Thyroid gland (tissue), 4 donors: ENCODE measurements at places on chromosomes 7 and 10. TPM values are rescaled to one million over a fixed set of nuclear protein-coding genes. Genes with fewer than 3 reads are reported as not detected.

- no peak for DNase-seq
Observed at GRCh38 chr7:13749636-13750035, 239.8 kb downstream of the ETV1 start.

- DNase-seq: no peak
Observed at GRCh38 chr10:117159390-117159789, 21.3 kb upstream of the VAX1 start.

GRCh38 chr7:157568770-157569584, 232.2 kb downstream of the DNAJB6 start:
- DNase-seq: peak; percentile 69

GRCh38 chr7:6121141-6121540, 90.0 kb downstream of the ANKRD61 start:
- DNase-seq: no peak

DNA sequence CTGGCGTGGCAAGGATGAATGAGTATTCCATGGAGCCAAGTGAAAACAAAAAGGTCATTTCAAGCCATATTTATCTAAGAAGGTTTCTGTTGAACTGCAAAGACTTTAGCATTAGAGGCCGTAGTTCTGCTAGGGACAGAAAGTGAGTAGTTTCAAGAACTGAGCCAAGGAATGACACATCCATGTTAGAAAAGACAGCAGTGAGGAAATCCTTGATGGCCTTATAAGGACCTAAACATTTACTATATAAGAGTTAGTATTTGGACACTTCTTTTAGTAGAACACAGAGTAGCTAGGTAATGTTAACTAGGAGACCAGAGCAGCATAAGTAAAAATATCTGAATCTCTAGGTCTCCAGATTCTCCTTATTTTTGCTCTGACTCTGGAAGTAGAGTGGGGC, 329.8 kb upstream of the SEMA3D start:
- no peak for DNase-seq

GRCh38 chr10:76126607-76127527, 695.4 kb downstream of the LRMDA start:
- DNase-seq: no peak

DNA sequence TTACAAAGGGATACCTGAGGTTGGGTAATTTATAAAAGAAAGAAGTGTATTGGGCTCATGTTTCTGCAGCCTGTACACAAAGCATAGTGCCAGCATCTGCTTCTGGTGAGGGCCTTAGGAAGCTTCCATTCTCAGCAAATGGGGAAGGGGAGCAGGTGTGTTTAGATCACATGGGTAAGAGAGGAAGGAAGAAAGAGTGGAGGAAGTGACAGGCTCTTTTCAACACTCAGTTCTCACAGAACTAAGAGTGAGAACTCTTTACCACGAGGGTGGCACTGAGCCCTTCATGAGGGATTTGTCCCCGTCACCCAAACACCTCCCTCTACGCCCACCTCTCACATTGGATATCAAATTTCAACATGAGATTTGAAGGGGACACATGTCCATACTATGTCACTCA, 506 bp upstream of the FAM170B start:
- no peak for DNase-seq

GRCh38 chr10:86775056-86775869, 18.8 kb downstream of the BMPR1A start:
- no peak for DNase-seq

DNA sequence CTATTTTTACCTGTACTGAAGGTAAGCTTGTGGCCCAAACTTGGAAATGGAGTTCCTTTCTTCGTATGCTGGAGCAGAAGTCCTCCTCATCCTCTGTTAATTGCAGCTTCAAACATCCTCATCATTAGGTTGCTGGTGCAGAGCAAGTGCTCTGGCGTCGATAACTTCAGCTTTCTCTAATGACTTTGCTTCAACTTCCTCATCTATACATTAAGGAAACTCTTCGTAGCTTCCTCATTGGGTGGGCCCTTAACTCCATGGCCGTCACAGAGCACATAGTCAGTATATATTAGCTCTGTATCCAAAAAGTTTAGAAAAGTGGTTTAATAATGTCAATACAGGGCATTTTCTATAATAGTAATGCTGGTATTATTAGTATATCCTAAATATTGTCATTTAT, 447.7 kb downstream of the SUGCT start:
- DNase-seq: no peak

GRCh38 chr10:3401491-3401938, 228.9 kb upstream of the PITRM1 start:
- DNase-seq: no peak

- DNase-seq: peak; percentile 83
Observed at GRCh38 chr10:121596689-121597503, 1.3 kb downstream of the FGFR2 start.

GRCh38 chr10:14555807-14556206, 218.9 kb downstream of the FAM107B start:
- no peak for DNase-seq

GRCh38 chr7:50379082-50379481, 71.1 kb downstream of the FIGNL1 start:
- no peak for DNase-seq

DNA sequence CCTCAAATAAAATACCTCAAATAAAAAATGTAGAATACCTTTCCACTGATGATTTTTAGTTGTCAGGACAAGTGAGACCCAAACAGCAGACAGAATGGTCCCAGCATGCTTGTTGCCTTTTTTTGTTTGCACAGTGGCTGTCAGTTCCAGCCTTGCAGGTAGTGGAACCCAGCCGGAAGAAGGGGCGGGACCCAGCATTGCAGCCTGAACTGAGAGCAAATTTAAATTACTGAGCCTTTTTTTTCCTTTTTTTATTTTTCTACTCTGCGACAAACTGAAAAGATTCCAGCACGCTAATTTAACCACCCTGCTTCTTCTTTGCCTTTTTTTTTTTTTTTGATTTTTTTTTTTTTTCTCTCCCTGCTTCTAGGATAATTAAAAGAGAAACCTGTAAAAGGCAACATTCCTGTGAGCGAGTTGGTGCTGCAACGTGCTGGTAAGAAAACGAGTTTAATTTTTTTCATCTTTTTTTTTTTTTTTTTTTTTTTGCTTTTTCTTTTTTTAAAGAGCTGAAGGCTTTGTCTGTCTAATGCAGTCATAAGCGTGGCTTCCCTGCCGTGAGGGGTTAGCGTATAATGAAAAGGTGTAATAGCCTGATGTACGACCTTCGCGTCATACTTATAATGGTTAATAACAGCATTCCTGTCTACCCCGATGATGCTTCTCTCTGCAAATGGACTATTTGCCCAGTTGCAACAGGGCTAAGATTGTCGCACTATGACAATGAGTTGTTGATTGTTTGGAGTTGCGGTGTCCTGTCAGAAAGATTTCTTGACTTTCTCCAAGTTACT, 555.3 kb upstream of the CELF2 start:
- no peak for DNase-seq

GRCh38 chr7:18494821-18495408, 634 bp upstream of the HDAC9 start:
- DNase-seq: peak; percentile 27

DNA sequence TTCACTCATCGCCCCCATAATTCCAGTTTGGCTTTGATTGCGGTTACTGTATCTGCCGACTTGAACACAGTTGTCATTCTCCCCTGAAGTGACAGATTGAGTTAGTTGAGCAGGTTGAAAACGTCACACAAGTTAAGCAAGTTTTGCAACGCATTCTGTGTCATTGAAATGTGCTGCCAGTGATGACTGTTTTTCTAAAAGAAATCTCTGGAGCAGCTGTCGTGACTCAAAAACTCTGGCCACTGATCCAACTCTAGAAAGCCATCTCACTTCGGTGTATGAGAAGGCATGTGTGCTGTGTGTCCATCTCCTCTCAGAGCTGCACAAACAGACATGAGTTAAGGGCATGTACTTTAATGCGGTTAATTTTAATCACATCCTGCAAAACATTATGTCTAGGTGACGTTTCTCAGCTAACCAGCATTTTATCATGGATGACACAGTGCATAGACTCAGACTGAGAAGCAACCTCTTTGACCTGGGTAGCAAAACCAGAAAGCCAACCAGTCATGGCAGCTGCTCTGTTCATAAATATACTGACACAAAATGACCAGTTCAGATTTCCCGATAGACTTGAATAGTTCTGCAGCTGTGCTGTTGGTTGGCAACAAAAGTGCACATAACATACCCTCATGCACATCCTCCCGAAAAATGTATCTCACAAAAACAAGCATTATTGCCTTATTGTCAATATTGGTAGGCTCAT, 69.3 kb downstream of the CSTF2T start:
- no peak for DNase-seq

DNA sequence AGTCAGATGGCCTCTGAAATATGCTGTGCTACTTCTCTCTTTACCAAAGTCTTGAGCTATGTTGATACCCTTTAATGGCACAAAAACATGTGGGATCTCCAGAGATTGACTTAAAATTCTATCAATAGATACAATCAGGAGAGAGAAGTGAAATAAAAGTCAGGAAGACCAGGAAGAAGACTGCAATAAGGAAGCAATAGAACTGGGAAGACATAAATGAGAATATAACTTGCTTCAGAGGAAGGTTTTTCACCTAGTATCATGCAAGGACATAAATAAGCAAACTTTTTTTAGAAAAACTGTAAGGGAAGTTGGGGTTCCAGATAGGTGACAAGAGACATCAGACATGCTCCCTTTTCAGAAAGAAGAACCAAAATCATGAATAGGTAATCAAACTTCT, 227.3 kb downstream of the XPNPEP1 start:
- DNase-seq: no peak

GRCh38 chr7:964401-965231, 10.1 kb upstream of the ADAP1 start:
- no peak for DNase-seq

DNA sequence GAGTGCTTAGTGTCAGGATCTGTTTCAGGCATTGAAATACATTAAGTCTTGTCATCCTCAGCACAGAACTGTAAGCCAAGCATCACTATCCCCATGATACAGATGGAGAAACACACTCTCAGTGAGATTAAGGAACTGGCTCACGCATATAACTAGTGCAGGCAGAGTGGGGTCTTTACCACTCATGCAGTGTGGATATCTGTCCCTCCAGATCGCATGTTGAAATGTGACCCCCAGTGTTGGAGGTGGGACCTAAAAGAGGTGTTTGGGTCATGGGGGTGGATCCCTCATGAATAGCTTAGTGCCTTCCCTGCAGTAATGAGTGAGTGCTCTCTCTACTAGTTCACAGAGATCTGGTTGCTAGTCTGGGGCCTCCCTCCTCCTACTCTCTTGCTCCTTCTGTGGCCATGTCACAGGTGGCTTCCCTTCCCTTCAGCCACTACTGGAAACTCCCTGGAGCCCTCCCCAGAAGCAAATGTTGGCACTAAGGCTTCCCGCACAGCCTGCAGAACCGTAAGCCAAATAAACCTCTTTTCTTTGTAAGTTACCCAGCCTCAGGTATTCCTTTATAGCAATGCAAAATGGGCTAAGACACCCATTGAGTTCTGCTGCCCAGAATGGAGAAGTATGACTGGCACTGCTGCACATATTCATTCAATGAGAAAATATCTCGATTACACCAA, 31.8 kb upstream of the MSMB start:
- DNase-seq: no peak

DNA sequence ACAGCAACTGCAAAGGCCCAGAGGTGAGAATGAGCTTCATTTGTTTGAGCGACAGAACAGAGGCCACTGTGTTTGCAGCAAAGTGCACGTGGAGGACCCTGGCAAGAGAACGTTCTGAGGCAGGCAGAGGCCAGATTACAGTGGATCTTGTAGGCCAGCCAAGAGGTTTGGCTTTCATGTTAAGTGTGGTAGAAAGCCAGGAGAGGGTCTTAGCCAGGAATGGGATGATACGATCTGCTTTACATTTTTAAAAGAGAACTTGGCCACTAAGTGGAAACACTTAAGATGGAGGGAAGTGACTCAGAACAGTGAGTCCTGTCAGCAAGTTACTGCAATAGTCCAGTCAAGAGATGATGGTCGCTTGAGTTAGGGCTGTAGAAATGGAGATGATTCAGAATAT, 4.6 kb downstream of the CCDC136 start:
- no peak for DNase-seq

- no peak for DNase-seq
Observed at GRCh38 chr10:30047924-30048531, 11.4 kb downstream of the JCAD start.

- DNase-seq: no peak
Observed at GRCh38 chr7:11343818-11344413, 370.2 kb downstream of the PHF14 start.

GRCh38 chr7:20348125-20348807, 17.6 kb downstream of the ITGB8 start:
- no peak for DNase-seq

DNA sequence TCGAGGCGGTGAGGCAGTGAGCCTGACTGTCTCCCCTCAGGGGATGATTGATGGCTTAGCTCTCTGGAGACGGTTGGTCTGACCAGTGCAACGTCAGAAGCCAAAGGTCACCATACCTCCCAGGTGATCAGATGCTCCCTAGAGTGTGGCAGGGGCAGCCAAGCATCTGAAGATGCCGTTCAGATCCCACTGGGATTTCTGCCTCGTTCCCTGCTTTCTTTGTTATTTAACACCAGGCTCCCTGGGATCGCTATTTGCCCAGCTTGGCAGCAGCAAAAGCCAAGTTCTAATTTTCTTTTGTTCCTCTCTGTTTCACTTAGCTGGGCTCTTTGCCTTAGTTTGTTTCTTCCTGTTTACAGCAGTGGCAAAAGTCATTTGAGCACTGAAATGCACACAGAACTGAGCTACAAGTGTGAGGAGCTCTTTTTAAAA, 53.5 kb upstream of the SVIL start:
- no peak for DNase-seq

GRCh38 chr10:95518455-95519452, 42.4 kb downstream of the SORBS1 start:
- DNase-seq: no peak

- no peak for DNase-seq
Observed at GRCh38 chr7:120168066-120168465, 104.9 kb upstream of the KCND2 start.

- no peak for DNase-seq
Observed at GRCh38 chr10:6491841-6492609, 88.1 kb downstream of the PRKCQ start.

DHTKD1 gene
- total RNA-seq: 29.1 TPM

STOX1 gene
- total RNA-seq: 11.0 TPM

SHH gene
- total RNA-seq: not detected

ABCB1 gene
- total RNA-seq: 3.4 TPM

GSTK1 gene
- total RNA-seq: 244 TPM

BEND7 gene
- total RNA-seq: 106 TPM

KIAA1549 gene
- 3.9 TPM for total RNA-seq

PRR15 gene
- 2.7 TPM for total RNA-seq

ENKUR gene
- total RNA-seq: 0.73 TPM

DOCK4 gene
- total RNA-seq: 48.1 TPM

MDFIC gene
- total RNA-seq: 55.0 TPM

CLCN1 gene
- not detected for total RNA-seq

SERPINE1 gene
- 9.7 TPM for total RNA-seq
